ENCODE measurements at places on chromosomes 1 and 21.

DNA sequence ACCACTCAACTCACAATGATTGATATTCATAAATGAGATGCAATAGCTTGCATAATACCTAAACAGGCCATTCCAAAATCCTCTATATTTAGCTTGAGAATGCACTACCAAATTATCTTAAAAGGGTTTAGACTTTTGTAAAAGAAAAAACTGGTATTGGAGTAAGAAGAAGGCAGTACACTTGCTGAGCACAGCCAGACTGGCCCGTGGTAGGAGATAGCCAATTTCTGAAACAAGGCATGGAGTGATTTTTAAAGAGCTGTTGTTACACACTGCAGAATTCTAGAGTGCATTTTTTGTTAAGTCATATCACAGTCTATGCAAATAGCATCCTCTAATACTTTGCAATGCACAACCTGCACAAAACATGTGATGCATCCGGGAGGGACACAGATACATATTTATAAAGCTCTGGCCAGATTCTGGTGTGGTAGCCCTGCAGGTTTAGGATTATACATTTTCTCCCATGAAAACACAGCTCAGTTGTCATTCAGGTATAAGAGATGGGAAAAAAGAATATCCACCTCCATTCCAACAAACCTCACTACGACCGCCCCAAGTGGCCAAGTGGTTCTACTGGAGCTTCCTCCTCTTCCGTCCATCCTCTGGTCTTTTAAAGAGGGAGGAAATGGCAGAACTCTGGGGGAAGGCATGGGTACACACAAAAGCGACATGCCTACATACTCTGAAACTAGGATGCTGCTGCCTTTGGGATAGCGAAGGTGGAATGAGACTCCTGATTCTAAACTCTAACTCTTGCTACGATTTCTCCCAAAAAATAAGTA lies 40.8 kb downstream of the BCAR3 start:
- no peak for DNase-seq

DNA sequence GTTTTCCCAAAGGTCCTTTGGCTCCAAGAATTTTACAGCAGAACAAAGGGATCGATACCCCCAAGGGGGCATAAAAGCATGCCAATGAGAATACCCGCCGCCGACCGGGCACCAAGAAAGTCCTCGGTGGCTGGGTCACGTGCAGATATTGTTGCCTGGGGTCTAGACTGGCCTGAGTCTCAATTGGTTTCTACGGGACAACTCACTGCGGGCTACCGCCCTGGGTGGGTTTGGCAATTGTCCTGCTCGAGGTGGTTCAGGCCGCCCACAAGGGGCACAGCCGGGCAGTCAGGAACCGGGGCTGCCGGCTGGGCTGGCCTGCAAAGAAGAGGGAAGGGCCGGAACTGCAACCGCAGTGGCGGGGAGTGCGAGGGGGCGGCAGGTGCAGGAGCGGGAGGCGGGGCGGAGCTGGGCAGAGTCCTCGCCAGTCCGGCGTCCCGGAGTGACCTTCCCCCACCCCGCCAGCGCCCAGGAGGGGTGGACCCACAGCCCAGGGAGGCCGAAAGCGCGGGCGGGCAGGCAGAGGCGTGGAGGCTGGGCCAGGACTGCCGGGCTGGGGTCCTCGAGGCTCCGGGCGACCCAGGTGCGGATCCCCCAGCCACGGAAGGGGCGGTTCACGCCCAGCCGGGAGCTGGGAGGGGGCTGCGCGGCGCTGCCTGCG lies 926 bp upstream of the ATP1B1 start:
- DNase-seq: no peak

GRCh38 chr1:61670016-61670415 lies 54.9 kb downstream of the TM2D1 start:
- DNase-seq: no peak

- DNase-seq: no peak
These were observed 14.8 kb upstream of the ZFP69B start for GRCh38 chr1:40435471-40435870.

DNA sequence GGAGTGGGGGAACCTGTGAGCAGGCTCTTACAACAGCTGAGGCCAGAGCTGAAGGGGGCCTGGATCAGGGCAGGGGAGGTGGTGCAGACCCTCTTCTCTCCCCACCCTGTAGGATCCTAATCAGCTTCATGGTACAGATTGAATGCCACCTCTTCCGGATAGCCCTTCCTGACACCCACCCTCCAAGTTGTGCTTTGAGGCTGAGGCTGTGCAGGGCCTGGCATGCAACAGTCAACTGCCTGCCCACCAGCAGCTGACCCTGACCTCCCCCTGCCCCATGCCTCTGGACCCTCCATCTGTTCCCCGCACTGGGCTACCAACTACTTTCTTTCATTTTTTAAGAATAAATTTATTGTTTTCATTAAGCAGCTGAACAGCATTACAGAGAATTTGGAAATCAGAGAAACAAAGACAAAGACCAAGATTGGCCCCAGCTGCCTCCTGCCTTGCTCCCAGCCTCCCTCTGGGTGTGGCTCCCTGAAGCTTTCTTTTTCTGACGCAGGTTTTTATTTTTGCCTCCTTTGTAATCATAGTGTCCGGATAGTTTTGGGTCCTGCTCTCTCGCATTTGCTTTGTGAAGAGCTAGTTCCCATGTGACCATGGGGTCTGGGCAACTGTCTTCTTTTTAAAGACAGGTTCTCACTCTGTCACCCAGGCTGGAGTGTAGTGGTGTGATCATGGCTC lies 12.8 kb downstream of the ZNF362 start:
- no peak for DNase-seq

- no peak for DNase-seq
These were observed 34.4 kb downstream of the MRPL39 start for GRCh38 chr21:25572861-25573310.

GRCh38 chr1:104132382-104132973 lies 382.8 kb downstream of the AMY1C start:
- DNase-seq: no peak

GRCh38 chr1:205523261-205523890 lies 18.9 kb downstream of the CDK18 start:
- DNase-seq: no peak

DNA sequence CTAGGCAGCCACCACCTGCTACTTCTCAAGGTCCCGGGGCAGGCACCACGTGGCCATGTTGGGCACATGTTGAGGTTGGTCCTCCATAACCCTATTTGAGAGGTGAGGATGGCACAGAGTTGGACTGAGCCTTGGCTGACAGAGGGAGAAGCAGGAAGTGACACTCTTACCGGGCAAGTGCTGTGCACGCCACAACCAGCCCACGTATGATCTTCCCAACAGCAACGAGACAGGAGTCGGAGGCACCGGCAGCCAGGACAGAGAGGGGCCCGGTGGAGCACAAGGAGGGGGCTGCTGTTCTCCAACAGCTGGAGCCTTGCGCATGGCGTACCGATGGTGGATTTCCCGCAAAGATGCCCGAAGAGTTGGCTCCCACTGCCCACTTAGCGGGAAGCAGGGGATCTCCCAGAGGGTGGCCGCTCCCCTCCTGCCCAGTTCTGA lies 3.4 kb downstream of the CLEC20A start:
- no peak for DNase-seq

DNA sequence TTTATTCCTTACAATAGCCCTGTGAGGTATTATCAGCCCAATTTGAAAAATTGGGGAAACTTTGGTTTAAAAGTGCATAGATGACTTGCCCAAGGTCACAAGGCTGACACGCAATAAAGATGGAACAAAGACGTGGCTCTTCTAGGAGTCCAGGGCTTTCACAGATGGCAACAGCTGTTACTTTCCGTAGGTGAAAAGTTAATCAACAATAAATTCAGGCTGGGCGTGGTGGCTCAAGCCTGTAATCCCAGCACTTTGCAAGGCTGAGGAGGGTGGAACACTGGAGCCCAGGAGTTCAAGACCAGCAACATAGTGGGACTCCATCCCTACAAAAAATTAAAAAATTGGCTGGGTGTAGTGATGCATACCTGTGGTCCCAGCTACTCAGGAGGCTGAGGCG lies 87.8 kb upstream of the ATF3 start:
- no peak for DNase-seq

DNA sequence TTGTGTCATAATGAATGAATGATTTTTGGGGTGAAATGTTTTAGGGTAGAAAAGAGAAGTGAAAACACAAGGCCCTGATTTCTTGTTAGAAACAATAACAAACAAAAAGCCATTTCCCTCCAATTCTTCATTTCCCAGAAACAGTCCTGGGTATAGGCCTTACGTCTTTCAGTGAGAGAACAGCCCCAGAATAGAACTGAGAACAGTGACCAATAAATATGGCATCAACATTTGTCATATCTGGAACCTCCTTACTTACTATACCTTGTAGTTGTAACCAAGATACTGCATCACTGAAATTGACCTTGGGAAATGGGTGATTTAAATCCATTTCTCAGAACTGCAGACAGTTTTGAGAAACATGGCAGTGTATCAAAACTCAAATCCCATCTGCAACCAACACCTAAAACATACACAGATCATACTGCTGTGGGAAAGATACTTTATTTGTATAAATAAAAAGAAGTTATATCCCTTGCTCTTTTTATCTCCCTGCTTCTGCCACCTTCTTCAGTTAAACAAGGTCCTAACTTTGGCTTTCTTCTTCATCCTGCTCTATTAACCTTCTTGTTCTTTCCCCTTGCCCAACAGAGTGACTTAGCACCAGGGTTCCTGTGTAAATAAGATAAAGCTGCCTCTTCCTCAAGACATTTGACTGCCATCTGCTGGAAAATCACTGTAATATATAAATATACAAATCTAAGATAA lies 19.5 kb downstream of the XKR8 start:
- no peak for DNase-seq

GRCh38 chr21:16838331-16838730 lies 674.5 kb upstream of the CXADR start:
- DNase-seq: no peak

- DNase-seq: no peak
These were observed 317.6 kb upstream of the PROX1 start for GRCh38 chr1:213669964-213670691.

DNA sequence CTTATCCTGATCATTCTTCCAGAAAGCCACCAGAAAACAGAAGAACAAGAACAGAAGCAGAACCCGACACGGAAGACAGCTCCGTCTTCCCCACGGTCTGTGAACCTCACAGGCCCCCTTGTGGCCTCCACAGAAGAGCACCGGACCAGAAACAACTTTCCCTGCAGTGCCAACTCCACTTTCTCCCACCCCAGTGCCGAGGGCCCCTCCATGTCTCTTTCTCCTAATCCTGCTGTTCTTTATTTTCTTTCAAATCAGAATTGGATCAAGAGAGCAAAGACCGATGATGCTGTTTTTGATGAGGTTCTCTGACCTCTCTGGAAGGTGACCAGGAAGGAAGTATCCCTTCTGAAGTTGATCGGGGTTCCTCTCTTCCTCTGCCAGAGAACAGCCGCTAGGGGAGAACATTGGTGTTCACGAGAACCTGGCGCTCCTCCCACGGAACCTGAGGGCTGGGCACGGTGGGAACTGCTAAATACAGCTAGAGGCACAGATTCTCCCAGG lies 58.9 kb upstream of the CTTNBP2NL start:
- DNase-seq: no peak

- no peak for DNase-seq
These were observed 2.5 kb downstream of the LHX4 start for GRCh38 chr1:180232521-180233043.

GRCh38 chr1:111214074-111214801 lies 13.3 kb upstream of the CHI3L2 start:
- no peak for DNase-seq

DNA sequence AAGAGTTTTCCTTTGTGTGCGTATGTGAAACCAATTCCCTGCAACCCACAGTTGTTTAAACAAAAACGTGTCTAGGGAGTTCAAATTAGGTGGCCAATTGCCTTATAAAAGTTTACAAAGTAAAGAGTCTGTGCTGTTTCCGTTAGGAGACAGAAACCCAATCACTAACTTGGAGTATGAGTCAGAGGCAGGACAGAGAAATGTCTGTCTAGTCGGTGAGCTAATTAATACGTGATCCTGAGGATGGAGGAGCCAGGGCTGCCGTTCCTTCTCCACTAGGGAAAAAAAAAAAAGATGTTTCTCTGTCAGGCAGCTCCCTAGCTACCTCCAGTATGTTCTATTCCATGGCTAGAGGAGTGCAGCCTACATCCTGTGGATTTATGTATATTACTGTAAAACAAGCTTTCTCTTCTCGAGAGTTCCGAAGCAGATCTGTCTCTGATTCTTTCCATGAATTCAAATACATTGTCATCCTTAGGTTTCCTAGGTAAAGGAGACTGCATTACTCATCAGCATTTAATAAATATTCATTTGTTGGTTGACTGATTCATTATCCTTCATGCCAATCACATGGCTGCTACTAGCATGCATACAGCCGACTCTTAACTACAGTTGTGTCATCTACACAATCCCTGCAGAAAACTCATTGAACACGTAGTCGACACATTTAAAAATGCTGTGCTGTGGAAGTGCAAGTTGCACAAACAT lies 430.6 kb downstream of the KIF26B start:
- no peak for DNase-seq

DNA sequence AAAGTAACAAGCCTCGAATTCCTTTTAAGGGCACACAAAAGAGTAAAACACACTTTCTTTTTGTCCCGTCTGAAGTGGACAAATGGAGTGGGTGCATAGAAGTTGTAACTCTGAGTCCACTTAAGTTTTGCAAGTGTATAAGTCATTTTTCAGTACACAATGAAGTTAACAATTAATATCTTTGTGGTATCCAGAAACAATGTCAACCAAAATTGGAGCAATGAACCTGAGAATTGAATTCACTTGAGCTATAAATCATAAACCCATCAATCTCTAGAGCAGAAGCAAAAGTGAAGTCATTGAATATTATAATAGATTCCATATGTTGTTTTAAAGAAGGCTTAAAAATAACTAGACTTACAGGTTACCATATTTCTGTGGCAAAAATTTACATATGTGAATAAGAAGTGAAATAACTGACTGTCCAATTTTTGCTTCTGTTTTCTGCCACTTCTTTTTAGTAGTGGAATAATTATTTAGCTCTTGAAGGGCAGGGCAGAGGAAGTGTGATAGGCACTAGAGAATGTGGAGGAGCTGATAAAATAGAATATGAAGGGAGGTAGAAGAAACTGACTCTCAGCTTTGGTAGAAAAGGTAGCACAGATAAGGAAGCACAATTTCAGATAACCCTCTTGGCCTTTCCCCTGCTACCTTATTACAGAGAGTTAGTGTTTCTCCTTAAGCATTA lies 73.9 kb upstream of the RGL1 start:
- DNase-seq: no peak

DNA sequence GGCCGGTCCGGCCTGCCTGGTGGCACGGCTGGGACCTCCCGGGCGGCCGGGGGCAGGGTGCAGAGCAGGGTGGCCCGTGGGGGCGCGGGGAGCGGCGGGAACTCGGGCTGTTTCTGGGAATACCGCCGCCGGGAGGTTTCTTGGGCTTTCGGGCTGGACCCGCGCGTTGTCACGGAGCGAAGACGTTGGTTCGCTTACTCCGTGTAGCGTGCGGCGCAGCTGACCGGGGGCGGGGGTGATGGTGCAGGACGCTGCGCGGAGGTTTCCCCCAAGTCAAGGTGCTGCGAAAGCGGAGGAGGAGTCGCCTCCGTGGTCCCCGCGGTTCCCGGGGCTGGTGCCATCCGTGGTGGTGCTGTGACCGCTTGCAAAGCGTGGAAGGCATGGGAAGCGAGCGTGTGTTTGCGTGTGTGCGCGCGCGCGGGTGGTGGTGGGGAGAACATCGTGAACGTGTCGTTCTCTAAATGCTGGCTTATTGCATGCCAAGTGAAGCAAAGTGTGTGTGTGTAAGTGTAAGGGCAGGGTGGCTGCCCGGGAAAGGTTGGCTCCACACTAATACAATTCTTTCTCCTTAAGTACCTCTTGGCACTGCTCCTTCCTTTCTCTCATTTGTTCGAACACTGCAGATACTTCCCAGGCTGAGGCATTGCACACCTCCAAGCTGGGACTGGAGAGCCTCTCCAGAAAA lies 1.1 kb downstream of the RYR2 start:
- DNase-seq: no peak

Data from stimulated activated CD8-positive, alpha-beta memory T cell treated with anti-CD3 and anti-CD28 coated beads, Interleukin-4, amount 100 ng/mL, for 4 hours (primary cell).